ENCODE measurements at places on chromosomes 16 and 17. TPM values are rescaled to one million over a fixed set of nuclear protein-coding genes. Genes with fewer than 3 reads are reported as not detected.

DNA sequence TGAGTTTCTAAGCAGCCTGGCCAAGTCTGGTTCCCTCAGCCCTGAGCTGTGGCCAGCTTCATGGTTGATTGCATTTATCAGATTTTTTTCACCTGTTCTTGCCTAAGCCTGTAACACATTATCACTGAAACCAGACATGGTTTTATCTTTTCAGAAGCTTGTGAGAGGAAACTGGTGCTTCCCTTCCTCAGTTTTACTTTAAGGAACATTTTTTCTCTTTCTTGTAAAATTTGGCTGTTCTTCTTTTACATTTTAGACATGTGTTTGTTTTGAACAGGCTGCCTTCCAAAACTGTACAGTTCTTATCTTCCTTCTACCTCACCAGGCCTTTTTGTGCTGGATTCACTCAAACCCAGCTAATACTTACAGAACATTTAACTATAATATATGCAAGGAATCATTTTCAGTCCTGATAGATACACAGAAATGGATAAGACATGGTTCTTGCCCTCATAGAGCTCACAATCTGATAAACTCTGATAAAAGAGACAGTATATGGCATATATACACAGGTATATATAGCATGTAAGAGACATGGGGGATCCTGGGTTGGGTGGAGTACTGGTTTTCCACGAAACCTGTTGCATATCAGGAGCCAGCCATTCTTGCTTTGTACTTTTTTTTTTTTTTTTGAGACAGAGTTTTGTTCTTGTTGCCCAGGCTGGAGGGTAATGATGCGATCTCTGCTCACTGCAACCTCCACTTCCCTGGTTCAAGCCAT is 44.5 kb downstream of the ZNRF1 start:
- no peaks in the 10 kb centered on the region for H3K27me3 ChIP-seq
- no peaks in the 10 kb centered on the region for H3K36me3 ChIP-seq
- DNase-seq, result no peak
- H3K4me3 ChIP-seq, result no peak overlapping the region

DNA sequence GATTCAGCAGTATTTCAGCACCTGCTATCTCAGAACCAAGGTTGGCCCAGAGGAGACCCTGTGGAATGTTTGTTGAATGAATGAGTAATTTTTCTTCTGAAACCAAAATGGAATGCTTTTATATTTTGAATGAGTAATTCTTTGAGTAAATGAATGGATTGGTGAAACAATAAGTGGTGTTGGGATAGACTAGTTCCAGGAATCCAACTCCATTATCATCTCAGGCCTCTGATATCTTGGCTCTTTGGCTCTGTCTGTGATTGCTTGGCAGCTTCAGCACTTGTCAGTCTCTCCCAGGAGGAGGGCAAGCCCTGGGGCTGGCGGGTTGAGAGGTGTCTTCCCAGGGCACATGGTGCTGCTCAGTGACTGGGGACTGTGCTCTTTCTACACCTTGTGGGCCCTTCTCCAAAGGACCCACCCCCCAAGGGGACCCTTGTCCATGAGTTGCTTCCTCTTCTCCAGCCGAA is 284.4 kb upstream of the FOXF1 start:
- no peak for DNase-seq
- no peak overlapping the region for H3K27ac ChIP-seq
- H3K4me3 ChIP-seq, result no peak overlapping the region
- no peaks in the 10 kb centered on the region for H3K36me3 ChIP-seq
- H3K27me3 ChIP-seq, result peaks cover 13% of the 10 kb centered on the region

- no peaks in the 10 kb centered on the region for H3K27me3 ChIP-seq
- DNase-seq, result no peak
- H3K4me1 ChIP-seq, result no peaks in the 10 kb centered on the region
- no peak overlapping the region for H3K27ac ChIP-seq
- no peak overlapping the region for H3K4me3 ChIP-seq
- H3K36me3 ChIP-seq, result no peaks in the 10 kb centered on the region
These were observed 38.3 kb upstream of the SMPD3 start for GRCh38 chr16:68486502-68487202.

DNA sequence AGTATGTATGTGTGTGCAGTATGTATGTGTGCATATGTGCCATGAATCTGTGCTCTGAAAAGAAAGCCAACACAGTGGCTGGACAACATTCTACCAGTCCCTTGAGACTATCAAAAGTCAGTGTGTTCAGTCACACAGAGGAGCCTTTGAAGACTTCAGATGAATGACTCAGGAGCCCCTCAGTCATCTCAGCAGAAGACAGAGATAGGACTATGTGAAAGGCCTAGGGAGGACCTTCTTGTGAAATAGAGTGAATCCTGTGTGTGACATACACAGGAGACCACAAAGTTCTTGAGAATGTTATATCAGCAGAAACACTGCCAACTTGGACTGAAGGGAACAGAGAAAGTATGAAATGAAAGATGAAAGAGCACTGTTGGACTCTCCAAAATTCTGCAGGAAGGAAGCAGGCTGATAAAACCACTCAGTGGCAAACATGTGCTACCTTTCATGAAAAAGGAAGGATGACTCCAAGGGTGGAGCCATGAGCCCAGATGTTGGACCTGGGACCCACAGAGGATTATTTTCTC is 108.4 kb downstream of the METRNL start:
- no peaks in the 10 kb centered on the region for H3K27me3 ChIP-seq
- no peaks in the 10 kb centered on the region for H3K4me1 ChIP-seq

The GPR139 gene
- not detected for total RNA-seq

The CPHXL2 gene
- total RNA-seq, result not detected
